Esophagus muscularis mucosa (tissue), 4 donors: ENCODE measurements at places on chromosomes 1 and 21. TPM values are rescaled to one million over a fixed set of nuclear protein-coding genes. Genes with fewer than 3 reads are reported as not detected.
A peak's percentile ranks its signal among the peaks of the same experiment; 100 is the strongest.

KIF26B gene
- total RNA-seq = 1.7 TPM

DNA sequence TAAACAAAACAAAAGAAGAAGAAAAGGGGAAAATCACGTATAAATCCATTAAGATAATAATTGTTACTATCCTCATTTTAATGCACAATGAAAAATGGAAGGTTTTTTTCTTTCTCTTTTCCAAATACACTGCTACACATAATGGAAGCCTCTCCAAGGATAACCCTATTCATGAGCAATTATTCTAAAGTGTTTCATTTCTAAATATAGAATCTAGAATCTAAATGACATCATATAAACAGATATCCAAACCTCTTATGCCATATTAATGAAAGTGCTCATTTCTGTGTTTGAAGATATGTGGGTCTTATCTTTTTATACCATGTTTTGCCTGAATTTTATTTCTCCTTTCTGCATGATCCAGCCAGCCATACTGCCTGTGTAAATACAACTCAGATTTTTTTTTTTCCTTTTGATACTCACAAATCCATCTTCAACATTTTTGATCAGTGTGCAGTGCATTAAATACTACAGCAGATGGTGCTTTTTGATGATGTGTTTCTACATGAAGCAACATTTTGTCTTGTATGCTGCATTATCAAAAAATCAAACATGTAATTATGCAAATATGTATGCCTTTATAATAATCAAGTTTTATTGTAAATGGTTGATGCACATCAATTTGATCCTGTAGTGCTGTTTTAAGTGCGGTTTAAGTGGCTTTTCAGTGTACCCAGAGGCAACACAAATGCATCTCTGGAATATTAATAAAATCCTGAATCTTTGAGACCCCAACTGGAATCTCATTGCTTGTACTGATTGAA is 625.6 kb upstream of the PTBP2 start:
- DNase-seq = no peak

GRCh38 chr21:18716578-18717138 is 313.1 kb upstream of the TMPRSS15 start:
- DNase-seq = no peak

GRCh38 chr21:32826329-32827167 is 55.0 kb upstream of the PAXBP1 start:
- peak; percentile 87 for DNase-seq

- DNase-seq = no peak
Measured at GRCh38 chr21:33543505-33544129, 779 bp downstream of the SON start.

DNA sequence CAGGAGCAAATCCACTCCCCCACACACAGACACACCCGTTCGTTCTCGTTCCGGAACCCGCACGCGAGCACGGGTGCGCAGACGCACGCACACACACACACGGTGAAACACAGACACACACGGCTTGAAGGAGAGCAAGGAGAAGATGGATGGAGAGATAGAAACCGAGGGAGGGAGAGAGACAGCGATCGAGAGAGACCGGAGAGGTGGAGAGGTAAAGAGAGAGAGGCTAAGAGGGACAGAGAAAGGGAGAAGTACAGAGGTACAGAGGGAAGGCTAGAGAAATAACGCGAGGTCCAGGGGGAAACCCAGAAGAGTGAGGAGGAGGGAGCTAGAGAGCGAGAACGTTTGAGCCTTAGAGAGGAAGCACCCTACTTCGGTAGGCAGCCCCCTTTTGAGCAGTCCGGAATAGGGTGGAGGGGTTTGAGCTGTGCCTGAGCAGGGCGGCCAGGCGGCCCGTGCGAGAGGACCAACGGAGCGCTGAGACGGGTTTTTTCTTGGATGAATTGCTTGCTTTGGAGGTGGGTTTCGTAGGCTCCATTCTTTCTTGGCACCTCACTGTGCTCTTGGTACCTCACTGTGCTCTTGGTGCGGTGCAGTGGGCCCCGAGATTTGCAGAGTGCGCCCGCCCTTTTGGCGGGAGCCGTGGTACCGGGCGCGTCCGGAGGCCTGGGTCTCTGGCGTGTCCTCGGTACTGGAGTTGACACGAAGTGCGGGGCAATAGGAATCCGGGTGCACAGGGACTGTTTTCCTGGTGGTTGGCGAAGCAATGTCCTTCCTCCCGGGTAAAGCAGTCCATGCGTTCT is 88.4 kb upstream of the RHOU start:
- peak; percentile 88 for DNase-seq

ADAMTSL4 gene
- 33.6 TPM for total RNA-seq

TMEM81 gene
- 1.4 TPM for total RNA-seq

HPCA gene
- total RNA-seq = not detected

GRCh38 chr1:156438278-156438987 is 62.1 kb downstream of the MEF2D start:
- no peak for DNase-seq

MSH4 gene
- 0.83 TPM for total RNA-seq

DNA sequence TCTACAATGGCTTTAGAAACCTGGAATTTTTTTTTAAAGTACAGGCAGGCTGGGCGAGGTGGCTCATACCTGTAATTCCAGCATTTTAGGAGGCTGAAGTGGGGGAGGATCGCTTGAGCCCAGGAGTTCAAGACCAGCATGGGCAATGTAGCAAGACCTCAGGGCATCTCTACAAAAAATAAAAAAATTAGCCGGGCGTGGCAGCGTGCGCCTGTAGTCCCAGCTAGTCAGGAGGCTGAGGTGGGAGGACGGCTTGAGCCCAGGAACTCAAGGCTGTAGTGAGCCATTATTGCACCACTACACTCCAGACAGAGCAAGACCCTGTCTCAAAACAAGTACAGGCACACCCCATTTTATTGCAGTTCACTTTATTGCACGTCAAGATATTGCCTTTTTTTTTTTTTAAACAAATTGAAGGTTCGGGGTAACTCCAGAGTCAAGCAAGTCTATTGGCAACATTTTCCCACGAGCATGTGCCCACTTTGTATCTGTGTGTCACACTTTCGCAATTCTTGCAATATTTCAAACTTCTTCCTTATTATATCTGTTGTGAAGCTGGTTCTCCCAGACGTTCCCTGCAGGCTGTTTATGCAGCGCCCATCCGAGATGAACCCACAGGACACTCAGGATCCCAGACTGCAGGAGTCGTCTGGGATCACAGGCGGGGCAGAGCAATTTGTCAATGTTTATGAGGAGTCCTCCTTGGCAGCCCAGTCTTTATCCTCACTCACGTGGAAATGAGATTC is 4.7 kb downstream of the HES2 start:
- DNase-seq = no peak

GRCh38 chr1:76351655-76352054 is 277.1 kb downstream of the ST6GALNAC3 start:
- no peak for DNase-seq

RGS13 gene
- 2.5 TPM for total RNA-seq

- DNase-seq = no peak
Measured at GRCh38 chr1:86640161-86640670, 64.2 kb upstream of the SH3GLB1 start.

GRCh38 chr1:18574754-18575153 is 55.9 kb upstream of the PAX7 start:
- no peak for DNase-seq

- DNase-seq = no peak
Measured at GRCh38 chr1:197041486-197042353, 25.3 kb downstream of the F13B start.

DNA sequence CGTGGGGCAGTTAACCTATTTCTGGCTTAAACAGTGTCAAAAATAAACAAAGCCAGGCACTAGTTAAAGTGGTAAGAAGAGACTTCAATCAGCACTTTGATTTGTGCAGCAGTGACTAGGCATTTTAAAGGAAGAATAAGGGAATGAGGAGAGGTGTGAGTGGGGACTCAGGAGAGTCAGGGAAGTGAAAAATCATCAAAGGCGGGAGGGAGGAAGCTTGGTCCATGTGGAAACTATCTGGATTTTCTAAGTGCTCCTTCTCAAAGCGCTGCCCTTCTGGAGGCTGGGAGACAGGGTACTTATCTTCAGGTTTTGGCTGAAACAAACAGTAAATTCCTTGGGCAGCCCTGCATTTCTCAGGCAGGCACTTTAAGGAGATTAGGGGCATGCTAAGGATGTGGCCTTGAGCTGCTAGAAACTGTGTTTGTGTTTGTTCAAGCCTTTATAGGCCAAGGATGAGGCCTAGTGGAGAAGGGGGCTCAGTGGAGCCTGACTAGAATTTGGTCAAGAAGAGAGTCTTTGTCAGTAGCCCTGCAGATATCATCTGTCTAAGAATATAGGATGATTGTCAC is 486.5 kb downstream of the SIPA1L2 start:
- no peak for DNase-seq

GRCh38 chr1:22485431-22485830 is 33.8 kb downstream of the ZBTB40 start:
- DNase-seq = no peak

CTTNBP2NL gene
- total RNA-seq = 21.1 TPM

DNA sequence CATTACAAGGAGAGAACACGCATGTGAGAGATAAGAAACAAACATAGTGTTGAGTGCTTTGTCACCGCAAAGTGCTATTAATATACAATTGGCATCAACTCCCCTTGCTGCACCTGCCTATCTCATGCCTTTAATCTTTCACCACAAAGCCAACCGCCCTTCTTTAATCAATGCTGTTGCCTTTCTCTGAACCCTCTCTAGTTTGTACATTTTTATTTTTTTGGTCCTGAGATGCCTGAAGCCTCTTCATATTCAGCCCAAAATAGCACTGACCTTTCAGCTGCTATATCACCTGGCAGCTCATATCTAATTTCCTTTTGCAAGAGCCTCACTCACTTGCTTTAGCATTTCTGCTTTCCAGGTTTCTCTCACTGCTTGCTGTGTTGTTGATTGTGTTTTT is 504.7 kb downstream of the NUF2 start:
- DNase-seq = no peak

- no peak for DNase-seq
Measured at GRCh38 chr1:6198646-6199297, 623 bp downstream of the RPL22 start.

OR2T11 gene
- not detected for total RNA-seq

CHAF1B gene
- 0.83 TPM for total RNA-seq

HNRNPU gene
- total RNA-seq = 306 TPM

DENND2C gene
- 1.7 TPM for total RNA-seq

GRCh38 chr1:239247285-239247684 is 139.1 kb upstream of the CHRM3 start:
- DNase-seq = no peak

- peak; percentile 7 for DNase-seq
Measured at GRCh38 chr1:157937744-157938143, 55.7 kb upstream of the KIRREL1 start.

IFNAR2 gene
- total RNA-seq = 8.4 TPM

DNA sequence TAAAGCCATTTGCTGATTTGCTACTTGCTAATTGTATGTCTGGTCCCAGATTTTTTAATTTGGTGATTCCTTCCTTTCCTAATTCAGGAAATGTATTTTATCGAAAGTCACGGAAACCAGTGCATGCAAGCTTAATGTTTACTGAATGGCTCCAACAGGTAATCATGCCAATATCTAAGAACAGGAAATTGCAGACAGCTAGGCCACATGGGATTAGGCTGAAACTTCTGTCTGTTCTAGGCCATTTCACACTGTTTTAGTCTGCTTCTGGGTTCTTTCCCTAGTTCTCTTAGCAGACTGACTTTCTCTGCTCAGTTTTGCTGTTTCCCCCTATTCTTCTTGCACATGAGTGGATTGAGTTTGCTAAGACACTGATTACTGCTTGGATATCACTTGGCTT is 111.4 kb downstream of the NTNG1 start:
- no peak for DNase-seq

SYT2 gene
- 0.11 TPM for total RNA-seq

NHLH1 gene
- total RNA-seq = not detected

IPO13 gene
- 24.5 TPM for total RNA-seq

FALEC gene
- not detected for total RNA-seq

GCSAML gene
- total RNA-seq = 1.3 TPM

TBX15 gene
- 0.42 TPM for total RNA-seq

GRCh38 chr1:22452481-22452957 is 868 bp downstream of the ZBTB40 start:
- DNase-seq = peak; percentile 93

SHE gene
- total RNA-seq = 17.0 TPM

CENPF gene
- 0.83 TPM for total RNA-seq
